PC-3 (cell line): ENCODE measurements at places on chromosomes 5 and 9.
A peak's percentile ranks its signal among the peaks of the same experiment; 100 is the strongest.

DNA sequence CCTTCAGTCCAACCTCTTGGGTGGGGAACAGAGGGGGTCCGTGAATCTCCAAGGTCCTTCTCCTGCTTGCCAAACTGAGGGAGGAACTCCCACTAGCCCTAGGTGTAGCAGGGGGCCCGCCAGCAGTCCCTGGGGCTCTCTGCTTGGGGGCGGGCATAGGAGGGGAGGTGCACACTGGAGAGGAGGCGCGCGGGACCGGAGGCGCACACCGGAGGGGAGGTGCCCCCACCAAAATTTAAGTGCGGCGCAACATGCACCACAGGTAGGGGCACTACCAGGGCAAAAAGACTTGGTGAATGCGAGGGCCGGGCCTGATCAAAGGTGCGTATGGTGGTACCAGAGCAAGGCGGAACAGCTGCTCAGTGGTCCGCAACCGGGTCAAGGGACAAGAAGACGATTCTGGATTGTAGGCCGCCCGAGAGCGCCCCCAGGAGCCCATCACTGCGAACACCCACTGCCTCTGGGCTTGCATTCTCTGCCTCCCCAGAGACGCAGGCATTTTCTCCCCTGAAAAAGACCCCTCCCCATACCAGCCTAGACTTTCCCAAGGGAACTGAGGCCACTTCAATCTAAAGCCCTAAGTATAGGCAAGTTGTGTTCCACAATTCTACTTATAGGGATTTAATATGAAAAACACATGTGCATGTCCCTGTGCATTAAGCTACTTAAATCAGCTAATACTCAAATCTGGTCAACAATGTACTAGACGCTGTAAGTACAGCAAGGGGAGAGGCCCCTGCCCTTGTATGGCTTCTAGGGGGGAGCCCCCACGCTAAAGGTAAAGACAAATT is 50.6 kb downstream of the TGFBI start:
- DNase-seq = no peak

GRCh38 chr5:10306114-10306513 is 1.6 kb downstream of the CMBL start:
- peak; percentile 34 for DNase-seq

GRCh38 chr9:70036641-70037040 is 7.0 kb upstream of the MAMDC2 start:
- no peak for DNase-seq

GRCh38 chr5:62689599-62690368 is 111.2 kb downstream of the LRRC70 start:
- DNase-seq = peak; percentile 24

- DNase-seq = no peak
These were observed 18.8 kb downstream of the RGS3 start for GRCh38 chr9:113482341-113482740.

DNA sequence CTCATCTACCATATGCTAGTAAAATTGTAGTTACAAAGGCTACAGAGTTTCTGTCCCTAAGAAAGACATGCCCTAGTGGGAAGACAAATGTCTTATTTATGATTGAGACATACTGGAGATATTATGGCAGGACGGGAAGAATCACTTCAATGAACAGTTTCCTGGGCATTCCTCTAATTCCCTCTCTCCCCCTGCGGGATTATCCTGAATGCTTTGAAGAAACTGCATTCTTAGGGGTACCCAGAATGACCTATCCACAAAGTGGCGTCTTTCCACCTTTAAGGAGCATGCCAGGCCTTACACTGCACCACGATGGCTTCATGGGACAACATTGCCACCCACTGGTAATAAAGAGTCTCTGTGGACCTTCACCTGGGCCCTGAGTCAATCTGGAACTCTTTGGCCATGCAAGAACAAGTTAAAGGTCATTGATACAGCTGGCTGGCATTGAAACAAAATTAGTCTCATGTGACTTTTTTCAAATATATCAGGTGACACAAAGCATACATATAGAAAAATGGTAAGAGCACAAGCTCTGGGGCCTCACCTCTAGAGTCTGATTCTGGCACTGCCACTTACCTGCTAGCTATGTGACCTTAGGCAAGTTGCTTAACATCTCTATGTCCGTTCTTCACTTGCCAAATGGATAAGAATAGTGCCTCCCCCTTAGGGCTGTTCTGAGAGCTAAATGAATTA is 32.0 kb downstream of the ANKRD55 start:
- DNase-seq = peak; percentile 71

- DNase-seq = no peak
These were observed 237.7 kb upstream of the MEF2C start for GRCh38 chr5:89120719-89121118.

DNA sequence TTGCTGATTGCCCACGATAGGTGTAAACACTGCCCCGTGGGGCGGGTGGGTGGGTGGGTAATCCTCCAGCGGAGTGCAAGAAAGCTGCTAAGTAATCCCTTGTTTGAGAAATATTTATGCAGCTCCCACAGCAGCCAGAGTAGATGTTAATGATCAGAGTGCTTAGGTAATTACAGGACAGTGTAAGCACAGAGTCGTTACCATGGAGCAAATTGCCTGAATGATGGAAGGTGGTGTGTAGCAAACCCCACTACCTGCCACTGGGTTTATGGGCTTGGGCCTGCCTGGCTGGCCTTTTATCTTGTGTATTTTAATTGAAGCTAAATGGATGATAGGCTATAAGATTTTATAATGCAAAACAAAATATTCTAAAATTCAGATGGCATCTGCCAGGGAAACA is 110.0 kb downstream of the COL5A1 start:
- DNase-seq = no peak

DNA sequence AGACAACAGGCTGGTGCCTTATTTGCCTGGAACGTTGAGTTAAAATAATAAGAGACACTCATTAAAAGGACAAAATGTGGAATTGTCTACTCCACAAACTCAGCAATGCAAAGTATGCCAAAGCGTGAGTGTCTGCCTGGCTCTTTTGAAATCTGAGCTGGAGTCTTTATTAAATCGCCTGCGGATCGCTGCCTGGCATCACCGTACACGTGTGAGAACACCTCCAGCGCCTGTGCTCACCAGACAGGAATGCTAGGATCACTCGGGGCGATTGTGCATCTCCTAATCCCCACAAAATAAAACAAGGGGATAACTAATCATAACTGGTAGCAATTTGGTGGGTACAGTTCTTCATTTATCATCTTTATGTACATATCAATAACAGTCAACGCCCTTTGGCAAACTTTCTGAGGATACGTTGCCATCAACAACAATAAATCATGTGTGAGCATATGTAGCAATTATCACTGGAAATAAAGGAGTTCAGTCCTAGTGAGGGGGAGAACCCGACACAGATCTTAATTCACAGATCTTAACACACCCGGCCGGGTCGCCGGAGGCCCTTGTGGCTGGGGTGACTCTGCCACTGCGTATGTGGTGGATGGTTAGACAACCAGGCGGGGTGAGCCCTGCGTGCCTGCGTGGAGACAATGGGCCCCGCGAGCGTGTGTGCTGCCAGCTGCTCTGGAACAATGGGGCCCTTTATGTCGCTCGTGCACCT is 284.9 kb upstream of the IRX1 start:
- DNase-seq = peak; percentile 6

GRCh38 chr5:14834062-14834461 is 37.5 kb downstream of the ANKH start:
- DNase-seq = no peak

GRCh38 chr5:159504857-159505304 is 174.6 kb upstream of the IL12B start:
- peak; percentile 69 for DNase-seq

DNA sequence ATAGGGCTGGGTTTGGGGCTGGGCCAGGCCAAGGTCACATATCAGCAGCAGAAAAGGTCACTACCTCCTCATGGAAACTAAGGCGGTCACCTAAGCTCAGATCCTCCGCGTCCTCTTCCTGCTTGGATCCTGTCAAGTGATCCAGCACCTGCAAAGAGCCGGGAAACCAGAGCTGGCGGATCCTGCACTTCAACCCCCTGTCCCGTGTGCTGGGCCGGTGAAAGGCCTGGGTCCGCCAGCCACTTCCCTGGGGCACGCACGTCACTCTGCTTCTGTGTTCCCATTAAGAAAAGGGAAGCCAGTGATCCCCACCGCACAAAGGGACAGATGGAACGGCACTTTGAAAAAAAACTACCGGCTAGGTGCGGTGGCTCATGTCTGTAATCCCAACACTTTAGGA is 61.3 kb upstream of the STXBP1 start:
- no peak for DNase-seq

GRCh38 chr5:58711965-58712364 is 129.1 kb downstream of the RAB3C start:
- DNase-seq = no peak

GRCh38 chr5:115460472-115460871 is 84.1 kb downstream of the FEM1C start:
- DNase-seq = peak; percentile 95

DNA sequence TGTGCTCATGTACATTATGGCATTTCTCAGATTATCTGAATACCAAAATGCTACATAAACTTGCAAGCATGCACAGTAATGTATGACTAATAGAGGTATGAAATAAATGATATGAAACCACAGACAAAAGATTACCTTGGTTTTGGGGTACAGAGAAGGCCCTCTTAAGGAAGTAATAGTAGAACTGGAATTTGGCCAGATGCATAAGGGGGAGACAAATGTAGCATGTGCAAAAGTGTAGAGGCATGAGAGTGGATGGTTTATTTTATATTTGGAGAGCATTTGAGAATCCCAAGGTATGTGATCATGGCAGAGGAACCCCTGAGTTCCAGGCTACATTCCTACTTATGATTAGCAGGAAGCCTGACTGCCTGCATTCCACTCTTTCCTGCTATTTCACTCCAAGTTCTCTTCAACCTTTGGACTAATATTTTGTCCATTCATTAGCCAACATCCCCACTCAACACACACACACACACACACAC is 74.2 kb downstream of the MAMDC2 start:
- peak; percentile 46 for DNase-seq

DNA sequence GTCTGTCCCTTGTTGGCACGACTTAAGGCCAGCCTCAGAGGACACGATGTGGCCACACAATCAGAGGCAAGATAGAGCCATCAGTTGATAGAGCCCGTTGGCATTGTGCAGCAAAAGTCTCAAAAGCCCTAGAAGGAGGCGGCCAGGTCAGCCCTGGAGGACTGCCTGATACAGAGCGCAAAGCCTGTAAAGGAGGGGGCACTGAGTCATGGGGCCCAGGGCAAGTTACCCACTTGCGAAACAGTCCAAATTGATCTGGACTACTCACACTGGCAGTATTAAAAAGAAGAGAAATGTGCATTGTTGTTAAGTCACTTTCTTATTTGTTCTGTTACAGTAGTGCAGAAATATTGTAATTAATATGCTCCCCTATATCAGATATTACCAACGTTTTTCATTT is 51.5 kb downstream of the KLF9 start:
- peak; percentile 19 for DNase-seq

GRCh38 chr9:35703906-35704672 is 14.4 kb upstream of the TPM2 start:
- no peak for DNase-seq

DNA sequence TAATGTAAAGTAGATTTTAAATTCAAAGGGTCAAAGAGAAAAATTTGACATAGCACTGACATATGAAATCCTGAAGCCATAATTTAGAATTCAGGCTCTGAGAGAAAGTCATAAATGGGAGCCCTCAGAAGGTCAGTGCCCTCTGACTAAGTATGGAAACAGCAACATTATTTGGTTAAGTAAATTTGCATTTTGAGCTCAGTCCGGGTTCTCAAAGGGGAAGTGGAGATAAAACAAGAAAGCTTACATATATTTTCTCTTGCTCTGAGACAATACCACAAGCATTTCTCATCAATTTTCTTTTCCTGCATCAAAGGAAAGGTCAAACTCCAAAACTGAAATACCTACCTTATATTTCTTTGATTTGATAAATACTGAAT is 348.0 kb downstream of the SEMA5A start:
- peak; percentile 94 for DNase-seq

GRCh38 chr9:124381170-124381945 is 33.9 kb downstream of the PSMB7 start:
- DNase-seq = no peak

GRCh38 chr5:91379246-91379913 is 3.7 kb downstream of the ARRDC3 start:
- DNase-seq = no peak
